ENCODE measurements at places on chromosomes 16 and 17. TPM values are rescaled to one million over a fixed set of nuclear protein-coding genes. Genes with fewer than 3 reads are reported as not detected.

DNA sequence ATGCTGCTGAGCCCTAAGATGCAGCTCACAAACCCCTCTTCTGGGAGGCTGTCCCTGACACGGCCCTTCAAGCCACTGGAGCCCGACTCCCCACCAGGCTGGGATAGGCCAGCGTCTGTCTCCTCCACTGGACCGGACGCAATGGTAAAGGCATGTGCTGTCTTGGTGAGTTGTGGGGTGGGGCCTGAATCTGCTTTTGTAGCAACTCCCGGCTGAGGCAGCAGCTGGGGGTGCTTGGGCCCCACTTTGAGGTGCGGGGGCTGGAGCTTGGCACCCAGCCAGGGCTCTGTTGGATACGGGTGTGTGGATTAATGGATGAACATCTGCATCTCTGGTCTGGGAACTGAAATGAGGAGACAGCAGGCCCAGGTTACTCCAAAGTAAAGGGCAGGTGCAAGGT, 3.5 kb upstream of the NLRC3 start:
- no peak for DNase-seq

DNA sequence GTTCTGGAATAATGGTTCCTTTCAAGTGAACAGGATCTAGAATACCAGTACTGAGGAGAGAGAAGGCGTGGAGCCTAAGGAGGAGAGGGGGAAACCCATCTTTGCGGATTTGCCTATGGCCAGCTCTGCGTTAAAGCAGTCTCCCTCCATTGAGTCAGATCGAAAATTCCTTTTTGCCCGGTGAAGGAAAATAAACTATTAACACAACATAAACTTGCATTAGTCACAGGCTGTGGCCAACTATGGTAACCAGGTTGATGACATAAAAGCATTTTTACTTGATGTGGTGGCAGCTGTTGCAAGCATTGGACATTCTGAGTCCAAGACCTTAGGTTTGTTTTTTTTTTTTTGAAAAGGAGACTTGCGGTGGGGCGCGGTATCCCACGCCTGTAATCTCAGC, 8.9 kb downstream of the LDAF1 start:
- DNase-seq, result no peak

DNA sequence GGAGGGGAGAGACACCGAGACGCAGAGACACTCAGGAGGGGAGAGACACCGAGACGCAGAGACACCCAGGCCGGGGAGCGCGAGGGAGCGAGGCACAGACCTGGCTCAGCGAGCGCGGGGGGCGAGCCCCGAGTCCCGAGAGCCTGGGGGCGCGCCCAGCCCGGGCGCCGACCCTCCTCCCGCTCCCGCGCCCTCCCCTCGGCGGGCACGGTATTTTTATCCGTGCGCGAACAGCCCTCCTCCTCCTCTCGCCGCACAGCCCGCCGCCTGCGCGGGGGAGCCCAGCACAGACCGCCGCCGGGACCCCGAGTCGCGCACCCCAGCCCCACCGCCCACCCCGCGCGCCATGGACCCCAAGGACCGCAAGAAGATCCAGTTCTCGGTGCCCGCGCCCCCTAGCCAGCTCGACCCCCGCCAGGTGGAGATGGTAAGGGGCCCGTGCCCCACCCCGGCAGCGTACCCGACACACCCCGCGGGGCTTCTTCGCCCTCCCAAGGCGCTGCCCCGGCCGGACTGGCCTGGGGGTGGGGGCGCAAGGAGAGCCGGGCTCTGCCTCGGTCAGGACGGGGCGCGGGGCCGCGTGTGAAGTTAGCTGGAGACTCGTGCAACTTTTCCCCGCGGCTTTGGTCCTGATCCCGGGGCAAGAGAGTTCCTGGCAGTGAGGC, 427 bp downstream of the PPP1R1B start:
- no peak for DNase-seq

DNA sequence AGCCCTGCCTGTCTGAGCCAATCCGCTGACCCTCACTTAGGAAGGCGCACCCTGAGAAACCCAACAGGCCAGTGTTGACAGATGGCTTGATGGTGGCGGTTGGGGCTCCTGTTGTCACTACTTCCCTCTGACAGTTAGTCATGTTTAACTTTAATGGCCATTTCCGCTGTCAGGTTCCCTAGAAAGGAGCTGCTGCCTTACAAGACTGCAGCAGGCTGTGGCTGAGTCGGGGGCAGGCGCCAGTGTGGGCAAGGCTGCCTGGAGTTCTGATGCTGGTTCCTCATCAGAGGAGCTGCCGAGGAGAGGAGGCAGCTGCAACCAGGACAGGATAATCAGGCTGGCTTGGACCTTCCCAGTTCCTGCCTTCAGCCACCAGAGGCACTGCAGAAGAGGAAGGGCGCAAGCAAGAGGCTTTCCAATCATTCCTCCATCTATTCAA, 223.2 kb upstream of the DYNLRB2 start:
- DNase-seq, result no peak

DNA sequence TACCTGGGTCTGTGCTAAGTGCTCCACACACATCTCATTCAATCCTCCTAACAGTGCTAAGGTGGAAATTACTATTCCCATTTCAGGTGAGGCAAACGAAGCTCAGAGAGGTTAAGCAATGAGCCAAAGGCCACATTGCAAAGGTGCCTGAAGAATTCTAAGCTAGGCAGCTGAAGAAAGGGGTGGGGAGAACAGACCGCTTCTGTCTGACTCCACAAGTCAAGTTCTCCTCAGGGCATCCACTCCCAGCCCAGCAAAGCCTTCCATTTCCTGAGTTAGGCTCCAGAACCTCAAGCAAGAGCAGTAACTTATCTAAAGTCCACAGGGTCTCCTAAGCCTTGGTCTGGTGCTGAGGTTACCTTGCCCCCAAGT, 27.0 kb upstream of the MRPS23 start:
- no peak for DNase-seq

GRCh38 chr17:1977583-1978395, 47.3 kb downstream of the RTN4RL1 start:
- no peak for DNase-seq

GRCh38 chr17:35586569-35587073, 501 bp upstream of the AP2B1 start:
- DNase-seq, result no peak

DNA sequence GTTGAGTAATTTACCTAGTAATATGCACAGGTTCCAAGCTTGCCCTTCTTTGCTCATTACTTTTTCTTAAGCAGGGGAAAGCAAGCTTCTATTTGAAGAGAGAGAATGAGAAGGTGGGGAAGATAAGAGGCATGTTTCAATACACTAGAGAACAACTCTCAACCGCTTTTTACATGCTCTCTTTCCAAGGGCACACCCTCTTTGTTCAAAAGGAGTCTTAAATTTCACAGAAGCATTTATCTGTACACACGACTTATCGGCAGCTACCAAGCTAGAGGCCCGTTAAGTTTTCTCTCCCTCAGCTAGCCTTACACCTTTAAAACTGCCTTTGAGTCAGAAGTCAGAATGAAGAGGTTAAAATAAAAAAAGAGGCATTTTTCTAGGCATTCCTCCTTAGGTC, 79.6 kb downstream of the STH start:
- DNase-seq, result no peak

GRCh38 chr17:40542558-40543411, 22.5 kb downstream of the CCR7 start:
- DNase-seq, result peak; percentile 56

- no peak for DNase-seq
Measured at GRCh38 chr17:48571826-48572417, 6.2 kb downstream of the HOXB4 start.

- no peak for DNase-seq
Measured at GRCh38 chr16:50804290-50804907, 62.5 kb downstream of the CYLD start.

The GAST gene
- total RNA-seq, result not detected

The KRTAP1-5 gene
- not detected for total RNA-seq

The CCDC154 gene
- total RNA-seq, result 0.85 TPM
